Right renal cortex interstitium (tissue), 3 donors: ENCODE measurements at places on chromosomes 2 and 18. TPM values are rescaled to one million over a fixed set of nuclear protein-coding genes. Genes with fewer than 3 reads are reported as not detected.

The RTP5 gene
- polyA plus RNA-seq: not detected

DNA sequence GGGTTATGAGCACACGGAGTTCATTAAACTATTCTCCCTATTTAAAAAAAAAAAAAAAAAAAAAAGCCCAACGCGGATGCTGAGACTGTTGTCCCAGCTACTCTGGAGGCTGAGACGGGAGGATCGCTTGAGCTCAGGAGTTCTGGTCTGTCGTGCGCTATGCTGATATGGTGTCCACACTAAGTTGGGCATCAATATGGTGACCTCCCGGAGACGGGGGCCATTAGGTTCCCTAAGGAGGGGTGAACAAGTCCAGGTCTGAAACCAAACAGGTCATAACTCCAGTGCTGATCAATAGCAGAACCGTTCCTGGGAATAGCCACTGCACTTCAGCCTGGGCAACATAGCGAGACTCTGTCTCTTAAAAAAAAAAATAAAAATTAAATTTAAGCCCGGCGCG lies 12.9 kb upstream of the ANKRD53 start:
- DNase-seq: no peak

The POU3F3 gene
- polyA plus RNA-seq: 86.0 TPM

GRCh38 chr2:2633017-2633416 lies 301.9 kb upstream of the MYT1L start:
- no peak for DNase-seq

The PLCL1 gene
- 20.9 TPM for polyA plus RNA-seq

The TEX44 gene
- polyA plus RNA-seq: not detected

DNA sequence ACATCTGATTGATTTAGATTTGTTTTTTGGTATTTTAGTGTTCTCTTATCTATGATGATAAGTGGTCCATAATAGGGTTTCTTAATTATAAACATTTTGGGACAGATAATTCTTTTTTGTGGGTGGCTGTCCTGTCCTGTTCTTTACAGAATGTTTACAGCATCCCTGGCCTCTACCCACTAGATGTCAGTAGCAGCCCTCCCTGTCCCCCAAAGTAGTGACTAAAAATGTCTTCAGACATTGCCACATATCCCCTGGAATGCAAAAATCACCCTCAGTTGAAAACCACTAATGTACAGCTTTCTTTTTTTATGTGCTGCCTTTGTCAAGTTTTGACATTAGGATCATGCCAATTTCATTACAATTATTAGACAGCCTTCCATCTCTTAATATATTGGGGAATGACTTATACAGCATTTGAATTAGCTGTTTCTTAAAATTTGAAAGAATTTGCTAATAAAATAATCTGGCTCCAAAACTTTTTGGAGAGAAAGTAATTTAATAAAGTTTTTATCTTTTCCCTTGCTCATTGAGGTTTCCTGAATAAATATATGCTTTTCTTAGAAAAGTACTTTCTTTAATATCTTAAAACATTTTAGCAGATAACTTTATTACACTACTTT lies 19.5 kb downstream of the WIPF1 start:
- no peak for DNase-seq

GRCh38 chr2:219726916-219727315 lies 99.5 kb downstream of the SLC4A3 start:
- no peak for DNase-seq

DNA sequence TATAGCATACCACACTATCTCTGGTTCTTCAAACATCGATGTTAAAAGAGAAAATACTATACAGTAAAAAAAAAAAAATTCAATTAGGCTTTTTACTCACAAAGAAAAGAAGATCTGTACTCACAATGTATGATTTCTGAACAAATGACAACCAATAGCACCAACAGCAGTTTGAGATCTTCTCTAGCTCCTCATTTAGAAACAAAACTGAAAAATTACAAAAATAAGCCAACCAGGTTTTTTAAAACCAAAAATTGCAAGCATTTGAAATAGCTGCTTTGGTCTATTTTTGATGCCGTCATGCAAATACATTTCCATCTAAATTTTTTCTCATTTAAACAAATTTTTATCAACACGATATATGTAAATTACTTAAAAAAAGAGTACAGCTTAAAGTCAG lies 34.3 kb upstream of the RALBP1 start:
- DNase-seq: no peak

The NAB1 gene
- polyA plus RNA-seq: 68.0 TPM

The CLIP4 gene
- 16.8 TPM for polyA plus RNA-seq

The ZNF407 gene
- 11.6 TPM for polyA plus RNA-seq

DNA sequence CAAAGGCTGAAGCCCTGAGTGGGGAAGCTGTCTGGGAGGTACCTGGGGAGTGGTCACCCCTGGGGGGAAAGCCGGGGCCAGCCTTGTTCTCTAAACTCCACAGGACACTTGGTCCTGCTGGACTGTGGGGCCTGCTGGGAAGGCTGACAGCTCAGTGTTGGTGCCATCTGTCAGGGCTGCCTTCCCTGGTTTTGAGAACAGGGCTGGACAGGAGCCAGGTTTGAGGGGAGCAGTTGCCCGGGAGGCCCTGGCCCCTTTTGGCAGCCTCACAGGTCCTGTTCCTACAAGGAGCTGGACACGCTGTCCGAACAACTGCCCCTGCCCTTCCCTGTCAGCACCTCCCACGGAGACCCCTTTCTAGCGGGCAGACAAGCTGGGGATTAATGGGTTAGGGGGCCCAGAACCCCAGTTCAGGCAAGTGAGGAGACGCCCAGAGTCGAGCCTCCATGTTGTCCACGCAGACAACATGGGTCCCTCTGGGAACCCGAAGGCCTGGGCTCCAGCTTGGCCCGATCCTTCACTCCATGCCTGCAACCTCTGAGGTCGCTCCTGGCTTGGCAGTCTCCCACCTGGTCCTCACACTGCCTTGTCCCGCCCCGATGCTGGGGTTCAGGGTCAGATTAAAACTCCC lies 40.8 kb downstream of the ATOH8 start:
- no peak for DNase-seq

The MRPL19 gene
- 67.6 TPM for polyA plus RNA-seq

The GBX2 gene
- polyA plus RNA-seq: 0.41 TPM

The DSG3 gene
- polyA plus RNA-seq: not detected

The GCKR gene
- not detected for polyA plus RNA-seq

GRCh38 chr2:105893011-105893995 lies 148.6 kb downstream of the NCK2 start:
- no peak for DNase-seq

The ANKRD29 gene
- polyA plus RNA-seq: 0.78 TPM

DNA sequence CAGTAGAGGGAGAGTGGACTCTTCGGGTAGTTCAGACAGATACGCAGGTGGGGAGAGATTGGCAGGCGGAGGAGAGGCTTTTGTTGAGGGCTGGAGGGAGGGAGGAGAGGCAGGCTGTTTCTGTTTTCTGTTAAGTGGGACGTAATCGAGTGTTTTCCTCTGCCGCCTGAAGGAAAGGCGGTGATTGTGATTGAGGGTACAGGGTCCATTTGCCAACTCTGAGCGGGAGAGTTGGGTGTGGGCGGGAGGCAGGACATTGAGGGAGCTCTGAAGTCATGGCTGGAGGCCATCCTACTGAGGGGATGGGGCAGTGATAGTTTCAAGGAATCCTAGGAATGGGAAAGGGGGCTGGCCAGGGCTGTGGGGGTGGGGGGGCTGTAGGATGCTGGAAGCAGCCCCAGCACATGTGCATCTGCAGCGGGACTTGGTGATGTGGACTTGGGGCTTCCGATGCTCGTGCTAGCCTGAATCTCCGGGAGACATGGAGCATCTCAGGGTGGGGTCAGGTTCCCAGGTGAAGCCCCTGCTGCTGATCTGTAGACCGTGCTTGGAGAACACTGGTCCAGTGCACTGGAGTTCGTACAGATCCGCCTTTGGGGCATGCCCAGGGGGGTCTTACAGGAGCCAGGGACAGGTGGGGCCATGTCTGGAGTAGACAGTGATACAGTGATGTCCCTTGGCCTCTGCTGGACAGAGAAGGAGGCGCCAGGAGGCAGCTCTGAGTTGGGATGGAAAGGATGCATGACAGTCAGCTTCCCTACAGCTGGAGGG lies 167.5 kb downstream of the AGAP1 start:
- no peak for DNase-seq

DNA sequence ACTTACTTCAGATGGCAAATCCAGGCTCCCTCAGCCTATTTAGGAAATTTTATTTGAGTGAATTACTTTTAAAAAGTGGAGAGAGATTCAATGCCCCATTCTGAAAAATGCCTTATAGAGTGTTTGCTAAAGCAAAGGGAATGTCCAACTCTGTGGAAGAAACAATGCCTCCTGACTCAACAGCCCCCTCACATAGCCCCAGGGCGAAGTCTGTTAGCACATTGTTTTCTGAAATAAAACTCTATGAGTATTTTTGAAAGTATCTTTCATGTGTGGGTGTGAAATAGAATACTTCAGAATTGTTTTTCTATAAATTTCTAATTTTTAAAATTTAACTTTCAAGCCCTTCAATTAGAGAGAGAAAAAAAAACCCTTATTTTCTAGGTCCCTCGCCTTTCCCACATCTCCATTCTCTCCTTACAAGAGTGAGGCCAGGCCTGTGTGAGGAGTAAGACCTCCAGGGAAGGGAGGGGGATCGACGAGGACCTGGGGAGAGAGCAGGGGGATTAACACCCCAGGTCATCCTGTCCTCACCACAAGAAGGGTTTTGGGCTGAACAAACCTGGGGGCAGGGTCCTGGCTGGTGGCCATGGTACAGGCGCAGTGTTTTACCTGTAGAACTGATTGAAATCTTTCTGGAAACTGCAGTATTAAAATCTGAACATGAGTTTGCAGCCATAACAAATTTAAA lies 141.4 kb downstream of the SNTG2 start:
- no peak for DNase-seq

The EIF2AK3 gene
- polyA plus RNA-seq: 27.9 TPM

GRCh38 chr2:88837511-88838160 lies 146.2 kb downstream of the RPIA start:
- DNase-seq: no peak

The LYPD6 gene
- 21.0 TPM for polyA plus RNA-seq

The SERPINB11 gene
- polyA plus RNA-seq: not detected

- DNase-seq: no peak
Observed at GRCh38 chr2:189599245-189599644, 18.7 kb upstream of the SLC40A1 start.

GRCh38 chr2:56590611-56591010 lies 406.8 kb downstream of the CCDC85A start:
- DNase-seq: no peak

DNA sequence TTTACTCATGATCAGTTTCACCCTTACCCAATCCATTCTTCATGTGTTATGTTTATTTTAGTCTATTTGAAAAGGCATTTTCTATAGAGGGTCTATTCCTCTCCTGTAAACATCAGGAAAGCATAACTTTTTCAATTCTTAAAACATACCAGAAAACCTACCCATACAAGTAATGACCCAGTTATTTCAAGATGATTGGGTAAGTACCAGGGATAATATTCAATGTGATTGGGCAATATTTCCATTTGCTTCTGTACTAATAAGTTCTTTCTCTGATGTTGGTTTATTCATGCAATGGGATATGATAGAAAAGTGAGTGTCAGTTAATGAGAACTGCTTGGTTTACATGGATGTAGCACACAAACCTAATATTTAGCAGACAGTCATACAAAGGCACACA lies 87.6 kb downstream of the CCBE1 start:
- DNase-seq: no peak

DNA sequence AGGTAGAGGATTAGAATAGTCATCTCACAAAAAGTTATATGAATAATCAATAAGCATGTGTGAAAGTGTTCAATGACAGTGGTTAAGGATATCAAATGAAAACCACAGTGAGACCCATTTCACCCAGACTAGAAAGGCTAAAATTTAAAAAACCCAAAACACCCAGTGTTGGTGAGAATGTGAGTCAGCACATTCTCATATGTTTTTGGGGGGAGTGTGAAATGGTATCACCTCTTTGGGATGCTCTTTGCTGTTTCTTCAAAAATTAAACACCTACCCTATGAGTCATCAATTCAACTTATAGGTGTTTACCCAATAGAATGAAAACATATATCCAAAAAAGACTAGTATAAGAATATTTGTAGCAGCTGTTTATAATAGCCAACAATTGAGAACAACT lies 69.8 kb downstream of the MAP3K20 start:
- DNase-seq: no peak

The SLC4A3 gene
- 5.4 TPM for polyA plus RNA-seq

GRCh38 chr2:180406687-180407086 lies 399.6 kb upstream of the CWC22 start:
- DNase-seq: no peak

The AQP12A gene
- polyA plus RNA-seq: not detected

- DNase-seq: no peak
Observed at GRCh38 chr2:217559084-217559483, 443.7 kb downstream of the TNS1 start.

GRCh38 chr2:163658556-163658955 lies 77.3 kb downstream of the FIGN start:
- DNase-seq: no peak

The DLGAP1 gene
- polyA plus RNA-seq: 4.8 TPM

GRCh38 chr2:82317012-82317411 lies 2012.5 kb upstream of the LRRTM1 start:
- DNase-seq: no peak

- DNase-seq: no peak
Observed at GRCh38 chr18:46829531-46829930, 72.7 kb upstream of the ST8SIA5 start.

DNA sequence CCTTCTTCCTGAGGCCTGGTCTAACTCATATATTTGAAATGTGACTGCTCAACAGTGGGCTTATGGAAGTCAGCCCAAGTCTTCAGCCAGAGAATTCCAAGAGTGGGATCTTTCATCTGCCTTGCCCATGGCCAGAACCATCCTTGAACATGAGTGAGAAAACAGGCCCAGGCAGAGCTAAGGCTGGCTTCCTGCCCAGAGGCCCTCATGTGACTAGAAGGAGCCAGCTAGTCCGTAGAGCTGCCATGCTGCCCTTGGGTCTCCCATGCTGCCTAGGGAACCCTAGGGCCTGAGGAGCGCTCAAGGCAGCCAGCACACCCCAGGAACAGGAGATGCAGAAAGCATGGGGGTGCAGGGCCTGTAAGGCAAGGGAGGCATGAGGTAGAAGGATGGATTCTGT lies 203.6 kb downstream of the FHOD3 start:
- DNase-seq: no peak

DNA sequence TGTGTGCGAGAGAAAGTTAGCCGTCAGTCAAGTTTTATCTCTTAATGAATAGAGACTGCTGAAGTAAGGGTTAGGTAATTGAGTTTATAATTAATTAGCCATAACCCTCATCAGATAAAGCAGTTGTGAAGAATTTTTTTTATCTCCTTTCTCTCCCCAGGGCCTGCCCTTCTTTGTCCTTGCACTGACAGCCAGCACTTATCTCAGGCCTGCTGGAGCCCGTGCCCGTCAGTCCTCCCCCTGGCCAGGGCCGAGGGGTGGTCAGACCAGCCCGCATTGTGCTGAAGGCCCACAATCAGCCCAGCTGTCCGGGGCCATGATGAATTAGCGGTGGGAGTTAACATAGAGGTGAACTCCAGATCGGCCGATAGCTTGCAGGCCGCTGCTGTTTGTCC lies 315.7 kb downstream of the GBX2 start:
- DNase-seq: no peak

GRCh38 chr2:55087936-55088335 lies 37.7 kb upstream of the RTN4 start:
- DNase-seq: no peak

DNA sequence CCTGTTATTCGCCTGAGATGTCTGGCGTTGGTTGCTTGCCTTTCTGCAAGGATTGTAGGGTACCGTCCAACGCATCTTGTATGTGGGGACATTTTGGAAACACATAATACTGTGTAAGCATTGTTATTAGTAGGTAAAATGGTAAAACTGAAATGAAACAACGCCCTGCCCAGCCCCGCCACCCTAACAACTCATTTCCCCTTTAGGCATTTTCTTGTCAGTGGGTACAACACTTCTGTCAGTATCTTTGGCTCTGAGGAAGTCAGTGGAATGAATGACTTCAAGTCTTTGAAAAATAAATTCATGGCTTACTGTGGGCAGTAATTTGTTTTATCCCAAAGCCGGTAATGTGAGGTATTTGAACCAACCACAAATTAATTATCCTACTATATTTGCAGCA lies 86.0 kb downstream of the FMNL2 start:
- DNase-seq: no peak
